Activated naive CD8-positive, alpha-beta T cell treated with anti-CD3 and anti-CD28 coated beads for 36 hours (primary cell): ENCODE measurements at places on chromosomes 5 and 9. TPM values are rescaled to one million over a fixed set of nuclear protein-coding genes. Genes with fewer than 3 reads are reported as not detected.

GRCh38 chr5:179160584-179160983 is 100.4 kb downstream of the ZNF354C start:
- H3K27me3 ChIP-seq, result no peaks in the 10 kb centered on the region
- H3K36me3 ChIP-seq, result no peaks in the 10 kb centered on the region
- H3K27ac ChIP-seq, result no peak overlapping the region
- no peak for DNase-seq

Gene PAM
- 54.0 TPM for total RNA-seq

DNA sequence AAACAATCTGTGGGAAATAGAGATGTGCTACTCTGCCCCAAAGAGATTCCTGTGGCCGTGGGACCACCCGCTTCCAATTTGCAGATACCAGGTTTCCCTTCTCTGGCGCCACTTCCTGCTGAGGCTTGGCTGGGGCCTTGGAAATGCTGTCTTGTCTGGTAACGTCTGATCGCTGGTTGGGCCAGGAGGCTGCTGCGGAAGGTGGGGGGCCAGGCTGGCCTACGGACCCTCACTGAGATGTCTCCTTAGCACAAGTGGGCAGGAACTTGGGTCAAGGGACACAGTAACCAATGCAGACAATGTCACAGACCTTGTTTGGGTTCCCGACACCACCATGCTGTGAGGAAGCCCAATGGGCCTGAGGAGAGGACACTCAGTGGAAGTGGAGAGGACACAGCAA is 31.7 kb upstream of the IRX4 start:
- no peaks in the 10 kb centered on the region for H3K4me1 ChIP-seq
- peaks cover 8% of the 10 kb centered on the region for H3K27me3 ChIP-seq
- H3K27ac ChIP-seq, result no peak overlapping the region
- H3K4me3 ChIP-seq, result no peak overlapping the region

DNA sequence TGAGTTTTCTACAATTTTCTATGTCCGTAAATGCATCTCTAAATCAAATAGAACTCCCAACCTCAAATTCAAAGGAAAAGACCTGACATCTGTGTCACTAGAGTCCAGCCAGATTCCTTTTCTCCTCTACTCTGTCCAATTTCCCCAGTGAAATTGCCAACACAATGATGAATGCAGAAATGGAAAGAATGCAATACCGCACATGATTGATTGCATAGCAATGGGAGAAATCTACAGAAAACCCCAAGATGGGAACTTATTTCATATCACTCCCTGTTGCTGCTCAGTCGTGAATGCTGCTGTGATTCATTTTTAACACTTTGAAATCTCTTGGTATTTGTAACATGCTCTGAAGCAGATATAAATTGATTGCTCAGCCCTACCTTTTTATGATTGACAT is 355.1 kb upstream of the TUSC1 start:
- no peaks in the 10 kb centered on the region for H3K4me1 ChIP-seq
- no peak overlapping the region for H3K4me3 ChIP-seq
- DNase-seq, result no peak
- no peaks in the 10 kb centered on the region for H3K27me3 ChIP-seq
- H3K27ac ChIP-seq, result no peak overlapping the region
